ENCODE measurements at places on chromosomes 5 and 9. TPM values are rescaled to one million over a fixed set of nuclear protein-coding genes. Genes with fewer than 3 reads are reported as not detected.

DNA sequence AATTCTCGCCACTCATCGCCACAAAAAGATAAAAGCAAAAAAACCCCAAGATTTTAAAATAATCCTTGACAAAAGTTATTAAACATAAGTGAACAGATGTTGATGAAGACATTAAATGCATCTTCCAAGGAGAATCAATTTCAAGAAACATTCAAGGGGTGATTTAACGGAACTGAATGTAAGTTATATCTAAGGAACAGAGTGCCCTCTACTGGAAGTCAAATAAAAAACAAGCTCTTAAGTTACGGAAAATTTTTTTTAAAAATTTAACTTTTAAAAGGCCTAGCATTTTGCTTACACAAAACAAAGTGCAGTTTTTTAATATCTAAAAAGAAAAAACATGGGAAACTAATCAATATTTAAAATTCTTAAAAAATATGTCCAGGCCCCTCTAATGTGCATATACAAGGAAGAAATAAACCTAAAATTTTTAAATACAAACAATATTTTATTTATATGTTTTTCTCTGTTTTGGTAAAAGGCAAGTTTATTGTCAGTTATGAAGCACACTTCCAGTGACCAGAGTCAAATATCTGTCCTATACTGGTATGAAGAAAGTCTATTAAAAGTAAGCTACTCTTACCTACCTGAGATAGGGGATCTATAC lies 28.0 kb downstream of the TEX10 start:
- no peak for DNase-seq

DNA sequence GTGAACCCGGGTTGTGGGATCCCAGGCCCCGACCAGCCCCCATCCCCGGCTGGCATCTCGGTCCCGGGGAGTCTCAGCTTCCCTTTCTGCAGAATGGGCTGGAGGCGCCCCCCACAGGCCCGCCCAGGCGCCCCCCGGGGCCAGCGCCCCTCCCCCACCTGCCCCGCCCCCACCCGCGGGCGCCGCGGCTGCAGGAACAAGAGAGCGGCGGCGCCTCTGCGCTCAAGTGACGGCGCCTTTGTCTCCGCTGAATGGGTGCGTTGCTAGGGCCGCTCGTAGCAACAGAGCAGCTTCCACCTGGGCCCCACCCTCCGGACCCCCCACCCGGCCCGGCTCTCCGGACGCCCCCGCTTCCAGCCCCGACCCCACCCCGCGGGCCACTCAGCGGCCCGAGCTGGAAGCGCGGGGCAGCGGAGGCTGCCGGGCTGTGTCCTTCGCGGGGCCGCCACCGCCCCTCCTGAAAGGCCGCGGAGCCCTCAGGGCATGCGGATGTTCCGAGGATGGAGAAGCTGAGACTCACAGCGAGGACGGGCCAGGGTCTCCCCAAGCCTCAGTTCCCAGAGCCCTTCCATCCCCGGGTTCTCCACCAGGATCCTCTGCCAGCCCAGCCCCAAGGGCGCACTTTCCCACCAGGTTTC lies 27.5 kb downstream of the ADGRD2 start:
- no peak for DNase-seq

DNA sequence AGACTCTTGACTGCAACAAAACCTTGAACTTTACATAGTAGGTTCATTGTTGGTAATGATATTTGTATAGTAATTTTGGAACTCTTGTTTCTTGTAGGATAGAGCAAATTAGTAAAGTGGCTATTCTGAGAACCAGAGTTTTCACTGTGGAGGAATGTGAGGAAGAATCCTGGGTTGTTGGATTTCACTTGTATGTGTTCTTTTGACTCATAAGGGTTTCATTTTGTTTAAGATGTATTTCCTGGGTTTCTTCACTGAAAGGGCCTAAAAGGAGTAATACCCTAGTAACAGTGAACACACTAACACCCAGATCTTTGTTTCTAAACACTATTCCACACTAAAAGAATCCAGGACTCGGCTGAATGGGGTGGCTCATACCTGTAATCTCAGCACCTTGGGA lies 20.1 kb downstream of the TTC1 start:
- DNase-seq = no peak

GRCh38 chr9:116576386-116576785 lies 110.7 kb upstream of the TRIM32 start:
- DNase-seq = no peak

PCSK1 gene
- not detected for total RNA-seq
